Bronchial smooth muscle cell (primary cell): ENCODE measurements at places on chromosomes 7 and 10. TPM values are rescaled to one million over a fixed set of nuclear protein-coding genes. Genes with fewer than 3 reads are reported as not detected.

Gene SVIL
- 122 and 178 TPM in 2 replicates for total RNA-seq

Gene MGMT
- 32.6 and 39.7 TPM in 2 replicates for total RNA-seq

Gene CLCN1
- total RNA-seq: 0.09 TPM in 1 of 2 replicates, not detected in the other

Gene CHCHD2
- 280 and 400 TPM in 2 replicates for total RNA-seq
